Activated CD4-positive, alpha-beta T cell treated with anti-CD3 and anti-CD28 coated beads, Interleukin-2, amount 10 ng/mL, durations not matched to agents 7 days and 5 days (primary cell): ENCODE measurements at places on chromosomes 2 and 18.

GRCh38 chr2:2667690-2668089, 336.6 kb upstream of the MYT1L start:
- no peak for DNase-seq

- DNase-seq = no peak
Observed at GRCh38 chr18:48417985-48418384, 8.8 kb upstream of the ZBTB7C start.

DNA sequence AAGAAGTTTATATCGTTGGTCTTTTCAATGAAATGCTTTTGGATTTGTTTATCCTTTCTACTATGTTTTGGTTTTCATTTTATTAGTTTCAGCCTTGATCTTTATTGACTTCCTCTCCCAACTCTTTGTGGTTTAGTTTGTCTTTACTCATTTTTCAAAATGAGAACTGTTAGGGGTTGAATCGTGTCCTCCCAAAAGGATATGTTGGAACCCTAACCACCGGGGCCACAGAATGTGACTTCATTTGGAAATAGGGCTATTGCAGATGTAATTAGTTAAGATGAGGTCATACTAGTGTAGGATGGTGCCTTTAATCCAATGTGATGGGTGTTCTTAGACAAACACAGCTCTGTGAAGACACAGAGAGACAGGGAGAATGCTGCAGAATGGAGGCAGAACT, 60.4 kb upstream of the IL1R2 start:
- no peak for DNase-seq

GRCh38 chr2:46669016-46669415, 189.7 kb downstream of the TMEM247 start:
- DNase-seq = no peak

DNA sequence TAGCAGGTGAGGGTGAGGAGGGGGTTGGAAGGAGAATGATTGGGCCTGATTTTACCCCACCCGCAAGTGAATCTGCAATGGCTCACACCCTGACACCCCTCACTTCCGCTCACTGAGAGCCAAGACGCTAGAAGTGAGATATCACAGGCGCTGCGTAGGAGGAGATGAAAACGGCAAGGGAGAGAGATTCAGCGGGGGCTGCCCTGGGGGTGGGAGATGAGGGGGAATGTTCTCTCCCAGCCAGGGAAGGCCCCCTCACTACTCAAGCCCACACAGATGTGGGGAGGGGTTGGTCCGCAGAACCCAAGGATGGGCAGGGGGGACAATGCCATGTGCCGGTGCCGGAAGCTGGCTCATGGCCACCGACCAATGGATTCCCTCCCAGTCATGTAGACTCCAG, 32.9 kb downstream of the LOXHD1 start:
- no peak for DNase-seq

GRCh38 chr18:60663060-60663989, 290.8 kb upstream of the MC4R start:
- no peak for DNase-seq

GRCh38 chr2:112031473-112032223, 23.4 kb upstream of the TMEM87B start:
- no peak for DNase-seq

DNA sequence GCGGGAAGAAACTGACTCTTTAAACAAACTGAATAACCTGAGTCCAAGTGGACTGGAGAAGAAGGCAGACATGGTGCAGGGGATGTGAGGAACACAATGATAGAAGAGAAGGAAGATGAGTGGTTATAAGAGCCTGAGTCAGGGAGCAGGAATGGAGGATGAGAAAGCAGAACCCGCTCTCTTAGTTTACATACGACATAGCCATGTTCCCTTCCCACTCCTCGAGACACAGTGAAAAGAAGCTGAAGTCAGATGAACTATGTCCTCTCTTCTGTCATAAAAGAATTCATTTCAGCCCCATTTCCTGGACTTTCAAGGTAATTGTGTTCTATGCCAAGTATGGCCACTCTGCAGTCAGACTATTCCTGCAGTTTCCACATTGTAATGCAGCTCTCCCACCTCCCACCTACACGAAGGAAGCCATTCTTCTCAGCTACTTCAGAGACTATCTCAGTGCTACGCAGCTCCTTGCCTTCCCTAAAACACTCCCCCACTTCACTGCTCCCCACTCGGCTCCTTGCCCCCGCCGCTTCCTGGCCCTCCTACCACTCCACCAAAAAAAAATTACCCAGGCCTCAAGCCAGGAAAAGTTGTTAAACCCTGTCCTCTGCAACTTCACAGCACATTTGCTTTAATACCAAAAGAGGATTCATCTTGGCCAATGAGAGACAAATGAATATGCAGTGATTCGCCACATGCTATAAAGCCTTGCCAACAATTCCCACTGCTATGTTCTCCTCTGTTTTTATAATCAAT, 323.4 kb upstream of the EPHA4 start:
- DNase-seq = no peak

- DNase-seq = no peak
Observed at GRCh38 chr18:36516726-36517125, 219.2 kb downstream of the FHOD3 start.
